NCI-H226 (cell line): ENCODE measurements at places on chromosomes 13 and 19.

GRCh38 chr19:48760504-48761205 lies 5.3 kb downstream of the FGF21 start:
- no peak for DNase-seq

- no peak for DNase-seq
These were observed 149.3 kb upstream of the KL start for GRCh38 chr13:32866921-32867320.

- DNase-seq, result no peak
These were observed 3.0 kb upstream of the EFNA2 start for GRCh38 chr19:1282588-1283206.

GRCh38 chr19:16882146-16882545 lies 6.7 kb upstream of the F2RL3 start:
- no peak for DNase-seq

- DNase-seq, result no peak
These were observed 76.6 kb upstream of the SPATA13 start for GRCh38 chr13:24083722-24084421.

- DNase-seq, result no peak
These were observed 206.9 kb downstream of the GGACT start for GRCh38 chr13:100381595-100382224.

- DNase-seq, result no peak
These were observed 157.8 kb downstream of the SIPA1L3 start for GRCh38 chr19:38064661-38065425.

DNA sequence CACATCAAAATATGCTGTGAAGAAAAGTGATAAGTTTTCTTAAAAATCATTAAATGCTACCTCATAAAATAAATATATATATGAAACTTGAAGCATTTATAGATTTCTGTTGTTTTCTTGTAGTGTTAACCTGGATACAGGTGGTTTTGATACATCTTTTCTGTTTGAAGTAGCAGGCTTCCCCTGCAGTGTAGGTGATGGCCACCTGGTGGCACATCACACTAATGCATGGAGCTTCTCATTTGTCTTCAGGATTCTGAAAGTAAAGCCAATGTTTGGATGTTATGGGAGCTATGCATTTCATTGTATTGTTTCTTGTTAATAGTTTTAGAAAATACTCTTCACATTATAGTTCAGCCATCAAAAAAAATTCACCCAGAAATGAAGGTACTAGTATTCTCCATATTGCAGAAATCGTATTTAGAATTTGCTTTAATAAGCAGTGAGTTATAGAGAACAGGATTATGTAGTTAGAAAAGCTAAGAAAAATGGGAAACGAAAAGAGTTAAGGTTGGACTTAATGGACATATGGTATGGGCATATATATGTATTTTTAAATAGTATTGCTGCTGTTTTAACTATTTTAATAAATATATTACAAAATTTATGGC lies 18.7 kb downstream of the GPR180 start:
- no peak for DNase-seq

GRCh38 chr19:47378246-47378645 lies 29.1 kb downstream of the DHX34 start:
- no peak for DNase-seq
